LoVo (cell line): ENCODE measurements at places on chromosomes 4 and X.

DNA sequence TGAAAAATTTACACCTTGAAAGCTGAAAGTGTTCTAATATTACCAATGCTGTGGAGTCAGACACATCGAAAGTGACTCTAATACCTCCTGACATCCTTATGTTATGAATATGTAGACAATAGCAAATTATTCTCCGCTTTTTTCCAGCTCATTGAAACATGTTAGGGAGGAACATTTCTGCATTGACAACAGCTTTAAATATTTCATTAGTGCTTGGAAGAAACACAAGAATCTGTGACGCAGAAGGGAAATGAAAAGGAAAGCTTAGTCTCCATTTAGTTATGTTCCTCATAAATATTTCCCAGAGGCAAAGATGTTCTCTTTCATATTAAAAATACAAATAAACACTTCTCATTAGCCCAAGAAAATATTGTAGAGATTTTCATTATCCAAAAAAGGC, 55.8 kb upstream of the CD99 start:
- DNase-seq, result no peak

- DNase-seq, result peak; percentile 7
These were observed 47.7 kb downstream of the RPS6KA3 start for GRCh38 chrX:20218836-20219505.

GRCh38 chrX:44072631-44073030, 99.4 kb upstream of the NDP start:
- DNase-seq, result no peak

GRCh38 chrX:21972046-21972445, 31.5 kb downstream of the SMS start:
- no peak for DNase-seq

DNA sequence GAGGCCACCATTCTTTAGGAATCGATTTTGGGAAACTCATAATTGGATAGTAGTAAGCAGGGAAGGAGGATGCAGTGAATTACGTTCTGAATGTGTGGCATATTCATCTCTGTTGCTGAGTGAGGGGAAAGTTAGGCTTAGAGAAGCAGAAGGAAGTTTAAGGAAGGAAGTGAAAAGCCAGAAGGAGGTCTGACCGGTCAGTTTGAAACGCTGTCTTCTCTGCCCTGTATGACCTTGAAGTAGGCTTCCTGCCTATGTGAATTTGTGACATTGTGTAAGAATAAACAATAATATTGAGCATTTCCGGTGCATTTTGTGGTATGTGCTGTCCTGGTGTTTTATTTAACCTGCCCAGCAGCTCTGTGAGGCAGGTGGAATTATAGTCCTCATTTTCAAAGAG, 67.3 kb downstream of the PDLIM5 start:
- no peak for DNase-seq

- DNase-seq, result no peak
These were observed 23.4 kb downstream of the SLC2A9 start for GRCh38 chr4:9997886-9998285.

DNA sequence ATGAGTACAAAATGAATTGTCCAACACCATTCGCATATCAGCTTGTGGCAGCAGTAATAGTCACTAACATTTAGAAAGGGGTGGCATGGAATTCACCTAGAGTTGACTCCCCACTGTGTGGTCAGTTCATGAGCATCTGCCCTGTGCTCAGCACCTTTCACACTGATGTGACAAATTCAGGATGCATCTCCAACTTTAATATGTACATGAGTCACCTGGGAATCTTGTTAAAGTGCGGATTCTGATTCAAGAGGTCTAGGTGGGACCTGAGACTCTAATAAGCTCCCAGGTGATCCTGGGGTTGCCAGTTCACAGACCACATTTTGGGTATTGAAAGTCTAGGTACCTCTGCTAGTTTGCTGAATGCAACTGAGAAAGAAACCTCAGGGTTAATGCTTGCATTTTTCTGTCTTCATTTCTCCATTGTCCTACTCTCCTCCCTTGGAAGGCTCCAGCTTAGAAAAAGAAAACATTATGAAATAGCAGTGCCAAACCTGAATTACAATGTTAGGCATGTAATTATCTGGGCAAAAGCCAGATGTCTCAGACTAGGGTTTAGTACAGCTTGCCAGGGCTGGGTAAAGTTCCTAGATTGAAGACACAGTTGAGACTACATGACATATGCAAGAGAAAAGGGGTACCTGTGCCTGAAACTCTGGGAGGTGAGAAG, 32.7 kb downstream of the TMSB4X start:
- DNase-seq, result no peak

DNA sequence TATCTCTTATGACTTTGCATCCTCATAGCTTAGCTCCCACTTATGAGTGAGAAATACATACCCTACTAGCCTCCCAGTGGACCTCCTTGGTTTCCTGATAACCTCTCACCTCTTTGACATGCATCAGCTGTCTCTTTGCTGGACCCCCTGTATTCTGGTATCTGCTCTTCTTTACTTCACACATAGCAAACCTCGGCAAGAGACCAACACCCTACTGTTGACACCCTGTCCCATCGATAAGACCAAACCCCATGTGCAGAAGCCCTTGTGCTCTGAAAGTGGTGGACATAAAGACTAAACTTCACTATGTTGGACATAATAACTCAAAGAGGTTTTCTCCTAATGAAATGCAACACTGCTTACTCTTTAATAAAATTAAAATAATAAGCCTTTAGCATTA, 75.7 kb downstream of the RNF150 start:
- DNase-seq, result no peak

DNA sequence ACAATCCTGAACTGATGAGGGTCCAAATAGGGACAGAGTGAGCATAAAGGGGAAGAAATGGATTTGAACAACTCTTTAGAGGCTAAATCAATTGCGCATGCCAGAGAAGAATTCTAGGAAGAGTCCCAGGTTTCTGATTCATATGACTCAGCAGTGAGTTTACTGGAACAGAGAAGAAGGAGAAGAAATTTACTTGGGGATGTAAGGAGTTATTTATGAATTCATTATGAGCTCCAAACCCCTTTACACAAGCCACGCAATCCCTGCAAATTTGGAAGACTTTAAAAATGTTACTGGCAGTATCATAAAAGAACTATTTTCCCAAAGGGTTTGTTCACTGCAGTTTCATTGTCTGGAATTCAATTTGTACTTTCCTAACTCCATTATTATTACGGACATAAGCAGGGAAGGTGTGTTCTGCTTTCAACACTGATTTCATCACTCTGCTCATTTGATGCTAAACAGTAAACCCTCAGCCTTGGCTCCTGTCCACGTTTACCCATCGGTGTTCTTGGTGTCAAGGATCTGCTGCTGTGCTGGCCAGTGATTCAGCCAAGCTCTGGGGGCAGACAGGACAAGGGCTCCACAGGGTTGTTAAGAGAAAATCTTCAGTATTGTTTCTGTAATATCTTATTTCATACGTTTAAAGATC, 273.7 kb downstream of the HNRNPD start:
- no peak for DNase-seq

- DNase-seq, result no peak
These were observed 180.0 kb downstream of the DHRSX start for GRCh38 chrX:2320580-2321327.

DNA sequence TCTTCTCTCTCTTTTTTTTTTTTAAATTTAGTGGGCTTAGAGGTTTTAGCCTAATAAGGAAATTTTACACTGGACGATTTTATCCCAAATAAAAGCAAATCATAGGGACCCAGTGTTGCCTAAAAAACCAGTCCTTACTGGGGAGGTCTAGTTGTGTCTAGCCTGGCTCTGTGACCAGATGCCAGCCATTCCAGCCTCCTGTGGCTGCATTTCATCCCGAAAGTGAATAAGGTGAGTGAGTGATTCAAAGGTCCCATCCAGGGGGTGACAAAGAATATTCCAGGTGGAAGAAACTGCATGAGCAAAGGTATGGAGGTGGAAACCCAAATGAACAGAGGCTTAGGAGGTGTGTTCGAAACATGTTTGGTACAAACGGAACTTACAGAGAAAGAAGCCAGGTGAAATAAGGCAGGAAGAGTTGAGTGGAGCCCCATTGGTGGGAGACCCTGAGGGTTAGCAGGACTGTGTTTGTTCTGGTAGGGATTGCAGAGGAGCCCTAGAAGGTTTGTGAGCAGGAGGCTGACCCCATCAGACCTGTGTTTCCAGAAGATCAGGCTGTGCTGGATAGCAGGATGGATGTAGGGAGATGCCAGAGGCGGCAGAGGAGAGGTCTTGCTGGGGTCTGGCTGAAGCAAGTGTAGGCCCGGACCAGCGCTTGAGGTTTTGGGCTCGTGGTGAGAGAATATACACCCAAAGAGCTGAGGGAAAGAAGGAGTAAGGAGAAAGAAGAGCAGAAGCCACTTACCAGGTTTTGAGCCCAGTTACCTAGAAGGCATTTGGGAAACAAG, 31.6 kb downstream of the PTTG2 start:
- no peak for DNase-seq

DNA sequence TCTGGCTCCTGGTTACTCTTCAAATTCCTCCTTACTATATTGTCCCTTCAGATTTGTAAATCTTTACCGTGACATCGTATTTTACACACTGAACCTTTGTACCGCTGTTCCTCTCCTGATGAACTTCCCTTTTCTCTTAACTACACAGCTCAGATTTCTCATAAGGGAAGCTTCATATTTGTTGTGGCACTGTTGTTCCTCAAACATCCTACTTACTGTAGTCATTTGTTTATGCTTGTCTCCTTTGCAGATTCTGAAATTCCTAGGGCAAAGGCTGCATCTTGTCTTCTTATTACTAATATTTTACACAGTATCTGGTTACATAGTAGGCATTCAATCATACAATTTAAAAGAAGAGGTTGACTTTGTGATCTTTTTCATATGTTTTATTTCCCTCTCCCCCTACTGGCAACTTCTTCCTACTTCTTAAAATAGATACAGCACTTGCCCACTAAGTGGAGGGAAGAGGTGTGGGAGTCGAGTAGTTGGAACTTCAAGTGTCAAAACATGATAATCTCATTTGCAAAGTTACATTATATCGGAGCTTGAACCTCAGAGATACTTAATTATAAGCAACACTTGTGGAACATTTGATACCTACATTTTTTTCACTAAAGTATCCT, 50.0 kb downstream of the TET2 start:
- no peak for DNase-seq

DNA sequence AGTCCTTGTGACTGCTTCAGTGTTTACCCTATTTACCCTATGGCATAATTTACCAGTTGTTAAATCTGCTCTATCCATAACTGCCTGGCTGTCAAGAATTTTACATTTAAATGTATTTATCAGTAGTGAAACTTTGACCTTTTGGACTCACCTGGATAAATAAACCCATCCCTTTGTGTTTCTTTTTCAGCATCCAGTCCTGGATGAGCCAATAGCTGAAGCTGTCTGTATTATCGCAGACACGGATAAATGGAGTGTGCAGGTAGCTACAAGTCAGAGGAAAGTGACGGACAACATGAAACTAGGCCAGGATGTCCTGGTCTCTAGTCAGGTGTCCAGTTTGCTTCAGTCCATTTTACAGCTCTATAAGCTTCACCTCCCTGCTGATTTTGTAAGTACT, 122.4 kb downstream of the FNIP2 start:
- DNase-seq, result no peak

GRCh38 chrX:118694638-118695037, 32.8 kb upstream of the IL13RA1 start:
- no peak for DNase-seq

DNA sequence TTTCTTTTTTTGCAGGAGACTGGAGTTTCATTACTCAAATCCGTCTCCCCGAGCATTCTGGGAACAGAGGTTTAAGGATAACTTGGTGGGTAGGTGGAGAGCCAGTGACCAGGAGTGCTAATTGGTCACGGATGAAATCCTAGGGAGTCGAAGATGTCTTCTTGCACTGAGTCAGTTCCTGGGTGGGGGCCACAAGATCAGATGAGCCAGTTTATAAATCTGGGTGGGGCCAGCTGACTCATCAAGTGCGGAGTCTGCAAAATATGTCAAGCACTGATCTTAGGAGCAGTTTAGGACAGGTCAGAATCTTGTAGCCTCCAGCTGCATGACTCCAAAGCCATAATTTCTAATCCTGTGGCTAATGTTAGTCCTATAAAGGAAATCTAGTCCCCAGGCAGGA, 741.3 kb downstream of the PCDH7 start:
- peak; percentile 51 for DNase-seq

GRCh38 chrX:118345045-118345463, 852 bp upstream of the WDR44 start:
- no peak for DNase-seq

DNA sequence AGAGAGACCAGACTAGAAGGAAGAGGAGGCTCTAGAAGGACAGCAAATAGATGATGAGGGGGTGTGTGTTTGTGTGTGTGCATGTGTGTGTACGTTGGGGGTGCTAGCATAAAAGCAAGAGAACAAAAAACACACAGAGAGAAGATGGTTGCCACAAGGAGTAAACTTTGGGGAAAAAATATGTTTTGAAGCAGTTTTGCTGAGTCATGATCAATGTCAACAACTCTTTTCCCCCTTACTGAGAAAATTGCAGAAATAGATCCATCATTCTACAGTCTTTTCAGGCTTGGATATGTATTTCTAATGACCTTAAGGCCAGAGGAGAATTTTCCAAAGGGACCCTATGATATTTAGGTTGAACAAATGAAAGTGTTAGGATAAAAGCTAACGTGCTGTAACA, 89.0 kb upstream of the NHS start:
- DNase-seq, result no peak

DNA sequence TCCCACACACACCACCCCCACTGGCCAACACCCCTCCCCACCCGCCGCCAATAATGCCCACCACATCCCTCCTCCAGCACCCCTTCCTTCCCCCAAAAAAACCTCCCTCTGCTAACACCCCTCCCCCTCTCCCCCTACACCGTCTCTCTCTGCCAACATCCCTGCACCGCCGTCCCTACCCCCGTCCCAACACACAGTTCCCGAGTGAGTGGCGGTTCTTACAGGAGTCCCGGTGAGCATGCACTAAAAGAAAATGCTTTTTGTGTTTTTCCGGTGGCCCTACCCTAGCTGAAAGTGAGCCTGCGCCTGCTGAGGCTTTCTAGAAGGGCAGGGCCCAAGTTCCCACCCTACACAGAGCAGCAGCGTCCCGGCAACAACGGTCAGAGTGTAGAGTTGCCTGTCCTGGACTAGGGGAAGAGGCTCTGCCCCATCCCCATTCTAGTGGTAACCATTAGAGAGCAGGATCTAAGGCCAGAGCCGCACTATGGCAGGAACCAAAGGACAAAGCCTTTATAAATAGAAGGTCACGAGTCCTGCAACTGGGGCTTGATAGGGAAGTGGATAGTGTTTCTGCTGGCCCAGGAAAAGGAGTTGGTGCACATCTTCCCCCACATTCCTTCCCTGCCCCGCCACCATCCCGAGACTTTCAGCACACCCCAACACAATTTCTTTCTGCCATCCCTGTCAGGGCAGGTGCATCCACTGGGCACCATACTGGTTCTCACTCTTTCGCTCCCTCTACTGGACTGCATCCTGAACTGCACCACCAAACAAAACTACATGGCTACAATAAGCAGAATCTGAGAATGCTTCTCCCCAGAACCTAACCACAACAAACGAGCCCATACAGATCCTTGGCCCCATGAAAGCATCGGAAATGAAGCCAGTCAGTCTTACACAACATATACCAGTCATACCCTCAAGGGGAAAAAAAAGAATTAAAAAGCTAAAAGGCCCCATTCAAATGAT, 78.1 kb upstream of the PAGE3 start:
- DNase-seq, result no peak
